ENCODE measurements at places on chromosomes 2 and 18.

GRCh38 chr18:67278984-67279383, 237.5 kb downstream of the DSEL start:
- no peak for DNase-seq

GRCh38 chr18:27724362-27724761, 452.6 kb downstream of the CDH2 start:
- DNase-seq, result no peak

DNA sequence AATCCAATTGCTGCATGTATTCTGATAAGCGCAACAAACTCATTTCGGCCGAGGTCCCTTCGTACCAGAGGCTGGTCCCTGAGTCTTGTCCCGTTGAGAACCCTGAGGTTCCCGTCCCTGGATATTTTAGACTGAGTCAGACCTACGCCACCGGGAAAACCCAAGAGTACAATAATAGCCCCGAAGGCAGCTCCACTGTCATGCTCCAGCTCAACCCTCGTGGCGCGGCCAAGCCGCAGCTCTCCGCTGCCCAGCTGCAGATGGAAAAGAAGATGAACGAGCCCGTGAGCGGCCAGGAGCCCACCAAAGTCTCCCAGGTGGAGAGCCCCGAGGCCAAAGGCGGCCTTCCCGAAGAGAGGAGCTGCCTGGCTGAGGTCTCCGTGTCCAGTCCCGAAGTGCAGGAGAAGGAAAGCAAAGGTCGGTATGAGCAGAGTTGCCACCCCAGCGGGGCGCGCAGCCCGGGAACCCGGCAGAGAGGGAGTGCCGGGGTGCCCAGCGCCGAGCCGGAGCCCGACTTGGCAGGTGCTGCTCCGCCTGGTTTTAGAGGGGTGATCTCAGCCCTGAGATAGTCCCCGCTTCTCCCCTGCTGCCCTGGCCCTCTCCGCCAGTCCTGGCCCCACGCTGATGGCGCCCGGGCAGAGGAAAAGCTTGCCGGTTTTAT, 714 bp downstream of the HOXD10 start:
- no peak for DNase-seq

GRCh38 chr2:212618636-212619035, 80.0 kb upstream of the ERBB4 start:
- DNase-seq, result no peak

Data from left ventricle myocardium superior (tissue), 1 donor.